MCF 10A (cell line): ENCODE measurements at places on chromosomes 1 and 21. TPM values are rescaled to one million over a fixed set of nuclear protein-coding genes. Genes with fewer than 3 reads are reported as not detected.

The DPT gene
- 1.1 and 1.9 TPM in 2 replicates for total RNA-seq

The SYDE2 gene
- total RNA-seq: 4.3 and 5.9 TPM in 2 replicates

The WASF2 gene
- total RNA-seq: 131 and 154 TPM in 2 replicates

GRCh38 chr1:19154876-19155275 lies 55.2 kb downstream of the UBR4 start:
- DNase-seq: no peak

- DNase-seq: no peak
These were observed 39.6 kb downstream of the SDC3 start for GRCh38 chr1:30868833-30869435.

GRCh38 chr1:118202076-118202608 lies 17.1 kb upstream of the SPAG17 start:
- DNase-seq: no peak

DNA sequence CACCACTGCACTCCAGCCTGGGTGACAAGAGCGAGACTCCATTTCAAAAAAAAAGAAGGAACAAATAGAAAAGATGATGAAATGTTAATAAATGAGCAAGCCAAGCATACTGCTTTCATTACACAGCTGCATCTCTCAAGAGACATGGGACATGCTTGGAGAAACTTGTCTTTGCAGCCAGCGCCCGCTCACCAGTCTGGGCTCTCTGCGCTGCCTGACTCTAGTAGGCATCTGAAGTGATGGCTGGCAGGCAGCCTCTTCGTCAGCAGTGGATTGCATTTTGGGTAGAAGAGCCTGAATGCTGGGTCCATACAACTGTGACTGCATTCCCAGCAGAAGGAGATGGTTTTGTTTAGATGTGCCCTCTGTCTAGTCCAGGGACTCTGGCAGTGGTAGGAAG lies 48.0 kb downstream of the IL6R start:
- DNase-seq: no peak

GRCh38 chr1:110049801-110050601 lies 15.6 kb downstream of the STRIP1 start:
- no peak for DNase-seq

- DNase-seq: no peak
These were observed 122.5 kb downstream of the ELAVL4 start for GRCh38 chr1:50231209-50231608.

- no peak for DNase-seq
These were observed 26.5 kb upstream of the TSPEAR start for GRCh38 chr21:44737706-44738354.

GRCh38 chr21:35996217-35996616 lies 64.1 kb downstream of the SETD4 start:
- no peak for DNase-seq

DNA sequence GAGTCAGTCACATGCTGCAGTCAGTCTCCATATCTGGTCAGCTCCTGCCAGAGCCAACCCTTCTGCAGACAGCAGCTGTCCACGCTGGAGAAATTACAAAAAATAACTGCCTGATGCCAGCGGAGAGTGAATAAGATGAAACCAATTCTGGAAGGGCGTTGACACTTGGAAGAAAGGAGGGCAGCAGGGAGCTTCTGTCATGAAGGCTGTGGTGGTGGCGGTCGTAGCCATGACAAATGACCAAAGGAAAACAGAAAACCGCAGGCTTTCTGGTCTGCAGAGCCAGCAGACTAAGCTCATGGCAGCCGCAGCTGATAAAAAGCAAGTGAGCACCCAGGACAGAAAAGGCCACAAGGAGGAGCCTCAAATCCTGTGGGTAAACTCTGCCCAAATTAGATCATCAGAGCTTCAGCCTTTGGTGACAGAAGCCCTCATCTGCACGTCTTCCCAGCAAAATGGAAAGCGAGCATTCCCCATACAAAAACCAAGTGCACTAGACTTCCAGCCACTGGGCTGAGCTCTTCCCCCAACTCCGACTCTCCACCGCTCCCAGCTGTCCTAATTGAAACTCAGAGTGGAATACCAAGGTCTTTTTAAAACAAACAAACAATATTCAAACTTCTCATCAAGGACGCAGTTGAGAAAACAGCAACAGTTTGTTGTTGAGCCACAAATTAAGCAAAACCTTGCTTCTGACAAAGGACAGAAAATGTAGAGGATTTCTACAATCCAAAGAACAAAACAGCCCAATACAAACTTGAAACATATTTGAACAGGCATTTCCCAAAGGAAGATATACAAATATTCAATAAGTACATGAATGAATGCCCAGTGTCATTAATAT lies 28.7 kb downstream of the RSPH1 start:
- peak; percentile 26 for DNase-seq

DNA sequence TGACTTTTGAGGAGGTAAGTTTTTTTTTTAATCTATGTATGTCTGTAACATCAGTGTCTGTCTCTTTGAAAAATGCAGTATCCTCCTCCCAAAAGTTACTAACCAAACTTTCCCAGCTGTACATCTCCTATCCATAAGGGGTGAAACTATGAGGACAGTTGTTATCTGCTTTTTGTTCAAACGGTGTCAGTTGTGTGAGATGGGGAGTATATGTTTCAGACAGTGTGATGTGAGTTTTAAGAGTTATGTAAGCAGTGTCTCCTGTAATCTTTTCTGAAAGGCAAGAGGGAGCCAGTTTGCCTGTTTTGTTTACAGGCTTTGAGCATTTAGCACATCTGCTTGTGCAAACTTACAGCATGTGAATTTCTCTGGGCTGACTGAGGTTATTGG lies 34.8 kb upstream of the CACYBP start:
- DNase-seq: no peak

DNA sequence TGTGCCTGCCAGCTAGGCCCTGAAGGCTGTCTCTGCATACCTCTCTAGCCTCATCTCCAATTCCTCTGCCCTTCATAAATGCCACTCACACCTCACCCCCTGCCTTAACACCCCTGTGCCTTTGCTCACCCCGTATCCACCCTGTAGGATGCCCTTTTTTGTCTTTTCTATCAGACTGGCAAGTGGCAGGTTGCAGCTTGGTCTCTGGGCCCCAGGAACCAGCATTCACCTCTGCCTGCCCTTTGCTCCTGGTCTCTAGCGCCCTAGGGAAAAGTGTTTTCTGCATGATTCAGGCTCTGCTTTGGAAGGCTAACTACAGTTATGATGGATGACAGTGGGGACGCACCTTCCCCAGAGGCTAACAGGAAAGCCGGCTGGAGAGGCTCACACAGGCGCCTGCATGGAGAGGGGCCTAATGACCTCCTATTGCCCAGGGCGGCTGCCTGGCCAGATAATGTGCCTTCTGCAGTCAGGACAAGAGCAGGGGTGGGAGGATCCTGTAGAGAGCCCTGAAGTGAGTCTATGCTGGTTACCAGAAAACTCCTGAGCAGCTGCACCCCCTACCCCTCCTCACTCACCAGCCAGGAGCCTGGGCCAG lies 11.2 kb downstream of the KANK4 start:
- peak; percentile 45 for DNase-seq

DNA sequence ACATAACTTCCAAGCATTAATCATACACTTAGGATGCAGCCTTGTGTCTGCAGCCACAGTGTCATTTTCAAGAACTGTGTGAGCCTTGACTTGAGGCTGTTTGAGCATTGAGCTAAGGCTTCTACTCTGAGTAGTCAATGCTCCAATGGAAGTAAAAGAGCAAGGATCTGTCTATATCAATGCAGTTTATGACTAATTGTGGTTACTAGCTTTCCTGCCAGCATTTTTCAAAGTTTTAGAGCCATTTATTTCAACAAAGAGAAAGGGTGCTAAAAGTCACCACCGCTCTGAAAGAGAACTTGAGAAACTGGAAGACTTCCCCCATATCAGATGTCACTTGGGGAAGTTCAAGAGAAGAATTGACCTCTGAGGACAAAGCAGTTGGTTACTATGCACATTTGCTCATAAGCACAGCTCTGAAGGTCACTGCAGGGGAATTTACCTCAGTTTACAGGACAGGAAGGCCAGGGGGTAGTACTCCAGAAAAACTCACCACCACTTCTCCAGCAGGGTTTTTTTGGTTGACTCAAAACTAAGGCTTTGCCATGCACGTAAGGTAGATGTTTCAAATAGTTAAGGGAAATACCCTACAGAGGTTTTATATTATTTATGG lies 24.5 kb upstream of the RGS1 start:
- DNase-seq: peak; percentile 52

- no peak for DNase-seq
These were observed 127.2 kb upstream of the GJB5 start for GRCh38 chr1:34627465-34628240.

DNA sequence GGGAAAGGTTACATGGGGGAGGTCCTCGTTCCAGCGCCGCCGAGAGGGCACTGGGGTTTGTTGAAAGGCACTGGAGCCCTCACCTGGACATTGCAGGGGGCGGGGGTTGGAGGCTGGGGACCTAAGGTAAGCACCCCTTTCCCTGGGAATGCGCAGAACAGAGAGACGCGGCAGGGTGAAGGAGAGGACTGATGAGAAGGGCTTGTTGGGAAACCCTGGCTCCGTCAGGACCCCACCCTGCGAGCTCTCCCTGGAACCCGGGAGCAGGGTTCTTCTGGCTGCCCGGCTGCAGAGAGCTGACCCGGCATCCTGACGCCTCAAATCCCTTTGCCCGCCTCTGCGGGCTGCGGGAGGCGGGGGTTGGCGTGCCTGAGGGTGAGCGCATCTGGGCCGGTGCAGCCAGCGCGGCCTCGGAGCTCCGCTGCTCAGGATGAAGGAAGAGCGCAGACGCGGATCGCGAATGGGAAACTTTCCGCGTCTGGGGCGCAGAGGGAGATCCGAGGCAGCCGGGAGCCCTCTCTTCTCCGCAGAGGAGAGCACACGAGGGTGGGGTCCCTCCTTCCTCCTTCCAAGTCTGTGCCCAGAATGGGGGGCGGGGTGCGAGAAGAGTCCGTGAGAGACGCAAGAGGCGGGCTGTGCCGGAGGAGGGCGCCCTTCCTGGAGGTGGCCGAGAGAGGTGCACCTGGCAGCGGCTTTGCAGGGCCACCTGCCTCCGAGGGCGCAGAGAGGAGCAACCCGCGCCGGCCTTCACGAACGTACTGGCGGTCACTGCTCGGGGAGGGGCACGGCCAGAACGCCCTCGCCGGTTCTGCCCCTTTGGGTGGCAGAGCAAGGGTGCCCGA lies 2.4 kb downstream of the IGSF21 start:
- DNase-seq: no peak

DNA sequence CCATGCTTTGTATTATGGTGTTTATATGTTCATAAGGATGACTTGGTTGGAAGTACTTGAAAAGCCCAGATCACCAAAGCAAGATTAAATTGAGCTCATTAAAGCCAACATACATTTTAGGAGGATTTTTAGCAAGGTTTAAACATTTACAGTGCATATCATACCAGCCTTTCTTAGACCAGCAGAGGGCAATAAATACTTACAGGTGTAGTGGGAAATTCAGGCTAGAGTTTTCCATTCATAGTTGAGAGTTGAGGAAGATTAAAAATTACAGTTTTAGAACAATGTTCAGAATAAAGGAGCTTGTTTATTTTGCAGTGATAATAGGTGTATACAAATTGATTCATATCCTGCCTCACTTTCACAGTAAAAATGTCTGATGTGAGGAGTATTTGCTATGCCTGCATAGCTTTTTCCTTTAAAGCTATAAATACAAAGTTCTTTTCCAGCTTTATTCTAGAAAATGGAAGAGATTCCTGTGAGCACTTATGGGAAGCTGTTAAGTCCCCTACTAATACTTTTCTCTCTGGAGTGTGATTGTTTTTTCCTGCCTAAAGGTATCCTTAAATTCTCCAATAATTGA lies 35.3 kb downstream of the DTL start:
- DNase-seq: peak; percentile 72
